Naive thymus-derived CD8-positive, alpha-beta T cell (primary cell): ENCODE measurements at places on chromosomes 2 and 18. TPM values are rescaled to one million over a fixed set of nuclear protein-coding genes. Genes with fewer than 3 reads are reported as not detected.

Gene EPB41L5
- 12.3 TPM for total RNA-seq

Gene INHBB
- total RNA-seq: not detected

Gene TXNDC2
- total RNA-seq: not detected

Gene GDF7
- total RNA-seq: not detected

- H3K27me3 ChIP-seq: peaks cover 19% of the 10 kb centered on the region
- no peak overlapping the region for H3K27ac ChIP-seq
- no peak overlapping the region for H3K4me3 ChIP-seq
- H3K4me1 ChIP-seq: no peaks in the 10 kb centered on the region
- DNase-seq: no peak
These were observed 63.4 kb upstream of the PLA2R1 start for GRCh38 chr2:160125828-160126227.

- no peaks in the 10 kb centered on the region for H3K27me3 ChIP-seq
- H3K36me3 ChIP-seq: no peaks in the 10 kb centered on the region
- no peak overlapping the region for H3K4me3 ChIP-seq
- DNase-seq: no peak
These were observed 69.7 kb downstream of the PRPF40A start for GRCh38 chr2:152647552-152647951.
